Activated CD4-positive, alpha-beta T cell treated with anti-CD3 and anti-CD28 coated beads for 48 hours (primary cell): ENCODE measurements at places on chromosomes 3 and 15.

DNA sequence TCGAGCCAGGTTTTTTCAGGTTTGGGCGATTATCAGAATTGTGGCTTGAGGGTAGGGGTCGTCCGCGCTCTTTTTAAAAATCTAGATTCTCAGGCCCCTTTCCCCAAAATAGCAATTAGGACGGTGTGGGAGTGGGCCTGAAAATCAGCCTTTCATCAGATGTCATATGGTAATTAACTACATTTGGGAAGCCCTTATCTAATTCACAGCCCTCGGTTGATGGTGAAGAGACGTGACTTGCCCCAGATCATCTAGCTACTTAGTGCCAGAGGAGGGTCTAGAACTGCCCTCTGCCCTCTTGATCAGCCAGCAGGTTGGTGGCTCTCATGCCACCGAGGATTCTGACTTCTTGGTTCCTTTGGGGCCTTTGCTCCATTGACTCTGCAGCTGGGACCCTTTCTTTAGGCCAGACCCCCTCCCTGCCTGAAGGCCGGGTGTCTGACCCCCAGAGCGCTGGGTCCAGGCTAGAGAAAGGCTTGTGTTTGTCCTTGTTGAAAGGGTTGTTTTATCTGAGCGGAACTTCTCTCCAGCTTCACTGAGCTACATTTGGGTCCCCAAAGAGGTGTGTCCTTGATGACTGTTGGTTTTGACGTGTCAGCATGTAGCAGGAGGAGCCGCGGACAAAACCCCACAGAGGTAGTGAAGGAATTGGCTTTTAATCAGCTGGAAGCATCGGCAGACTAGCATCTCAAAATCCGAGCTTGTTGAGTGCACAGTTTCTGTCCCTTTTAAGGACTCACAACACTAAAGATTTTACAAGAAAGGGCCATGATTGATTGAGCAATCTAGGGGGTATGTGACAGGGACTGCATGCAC is 857 bp downstream of the AEN start:
- peak; percentile 65 for DNase-seq

- no peak for DNase-seq
Measured at GRCh38 chr3:68136411-68136810, 482.0 kb upstream of the SUCLG2 start.

DNA sequence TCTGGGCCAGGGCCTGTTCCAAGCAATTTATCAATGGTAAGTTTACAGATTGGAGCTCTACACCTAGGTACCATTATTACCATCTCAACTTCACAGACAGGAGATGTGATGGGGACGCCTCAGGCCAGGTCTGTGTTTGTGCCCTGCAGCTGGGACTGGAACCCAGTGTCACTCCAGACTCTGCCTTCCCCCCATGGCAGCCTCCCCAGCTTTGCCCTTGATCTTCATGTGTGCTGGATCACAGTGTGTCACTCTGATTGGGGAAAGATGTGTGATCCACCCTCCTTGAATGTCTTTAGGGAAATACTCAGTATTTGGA is 59.6 kb downstream of the MGLL start:
- no peak for DNase-seq

DNA sequence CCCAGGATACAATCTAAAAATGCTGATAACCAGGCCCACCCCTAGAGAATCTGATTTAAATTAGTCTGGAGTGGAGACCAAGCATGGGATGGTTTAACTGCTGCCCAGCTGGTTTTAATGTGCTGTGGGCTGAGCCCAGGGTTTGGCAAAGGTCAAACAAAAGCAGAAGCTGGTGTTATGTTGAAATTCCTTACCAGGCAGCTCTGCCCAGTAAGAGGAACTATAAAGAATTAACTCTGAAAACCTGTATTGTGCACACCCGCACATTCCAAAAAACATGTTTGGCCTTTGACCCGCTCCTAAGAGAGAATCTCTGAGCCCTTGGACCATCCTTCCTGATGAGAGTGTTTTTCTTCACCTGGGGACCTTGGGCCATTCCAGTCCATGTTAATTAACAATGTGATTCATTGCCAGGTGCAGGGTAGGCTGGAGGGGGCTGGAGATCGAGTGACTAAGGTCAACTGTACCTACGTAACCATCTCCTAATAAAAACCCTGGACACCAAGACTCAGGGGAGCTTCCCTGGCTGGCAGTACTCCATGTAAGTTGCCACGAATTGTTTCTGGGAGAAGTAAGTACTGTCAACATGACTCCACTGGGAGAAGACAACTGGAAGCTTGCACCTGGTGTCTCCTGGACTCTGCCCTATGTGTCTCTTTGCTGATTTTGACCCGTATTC is 10.9 kb downstream of the CCDC13 start:
- no peak for DNase-seq

GRCh38 chr3:3666664-3667063 is 132.6 kb upstream of the LRRN1 start:
- DNase-seq = peak; percentile 2

DNA sequence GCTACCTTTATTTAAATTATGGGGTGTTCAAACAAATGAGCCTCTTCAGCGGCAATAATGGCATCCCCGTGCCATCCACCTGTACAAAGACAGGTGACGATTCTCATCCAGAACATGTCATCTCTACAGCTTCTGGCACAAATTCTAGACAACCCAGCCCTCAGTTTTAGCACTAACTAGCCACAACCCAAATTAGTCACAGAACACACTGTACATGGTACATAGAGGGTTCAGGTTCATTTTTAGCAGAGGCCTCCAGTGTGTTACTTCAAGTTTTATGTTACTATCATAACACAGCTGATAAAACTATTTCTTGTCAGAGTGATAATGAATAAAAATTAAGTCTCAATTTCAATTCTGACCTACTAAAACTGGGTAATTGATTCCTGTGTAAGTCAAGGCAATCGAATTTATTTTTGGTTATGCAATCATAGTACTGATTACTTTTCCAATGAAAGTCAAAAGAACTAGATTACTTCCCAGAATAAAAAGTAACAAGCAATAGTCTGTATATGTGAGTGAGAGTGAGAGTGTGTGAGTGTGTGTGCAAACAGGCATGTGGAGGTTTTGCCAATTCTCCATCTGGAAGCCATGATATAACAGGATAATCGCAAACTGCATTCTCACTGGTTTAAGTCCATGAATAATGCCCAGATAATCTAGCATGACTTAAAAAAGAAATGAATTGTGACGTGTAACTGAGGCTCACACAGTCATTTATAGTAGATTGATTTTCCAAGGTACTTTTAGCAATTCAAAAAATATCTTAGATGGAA is 37.4 kb downstream of the SHQ1 start:
- no peak for DNase-seq

DNA sequence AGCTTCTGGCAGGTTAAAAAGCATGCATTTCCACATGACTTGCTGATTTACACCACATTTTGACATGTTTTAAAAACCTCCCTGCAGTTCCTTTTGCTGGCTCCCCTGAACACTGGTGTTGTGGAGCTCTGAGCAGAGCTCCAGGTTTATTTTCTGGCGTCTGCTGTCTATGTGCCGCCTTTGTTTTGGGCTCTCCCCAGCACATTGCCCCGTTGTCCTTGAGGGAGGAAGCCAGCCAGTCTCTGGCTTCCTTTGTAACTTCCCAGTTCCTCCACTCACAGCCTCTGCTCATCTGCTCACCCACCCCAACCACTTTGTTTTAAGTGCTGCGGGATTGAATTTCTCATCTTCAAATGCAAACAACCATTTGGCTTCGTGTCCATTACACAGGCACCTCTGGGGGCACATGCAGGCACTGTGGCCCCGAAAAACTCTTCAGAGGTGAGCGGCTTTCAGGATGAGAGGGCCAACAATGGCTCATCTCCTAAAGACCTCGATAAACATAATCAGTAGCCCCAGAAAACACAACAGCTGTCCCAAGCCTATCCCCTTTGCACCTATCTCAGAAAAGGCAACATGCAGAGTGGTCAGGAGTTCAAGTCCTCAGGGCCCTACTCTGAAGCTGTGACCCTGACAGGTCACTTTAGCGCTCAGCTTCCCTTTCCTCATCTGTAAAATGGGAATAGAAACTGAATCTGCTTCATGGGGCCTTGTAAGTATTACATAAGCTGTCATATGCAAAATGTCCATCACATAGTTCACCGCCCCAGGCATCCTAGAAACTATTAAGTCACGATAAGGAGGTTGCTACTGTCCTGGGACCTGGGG is 1.3 kb upstream of the MEF2A start:
- DNase-seq = no peak

DNA sequence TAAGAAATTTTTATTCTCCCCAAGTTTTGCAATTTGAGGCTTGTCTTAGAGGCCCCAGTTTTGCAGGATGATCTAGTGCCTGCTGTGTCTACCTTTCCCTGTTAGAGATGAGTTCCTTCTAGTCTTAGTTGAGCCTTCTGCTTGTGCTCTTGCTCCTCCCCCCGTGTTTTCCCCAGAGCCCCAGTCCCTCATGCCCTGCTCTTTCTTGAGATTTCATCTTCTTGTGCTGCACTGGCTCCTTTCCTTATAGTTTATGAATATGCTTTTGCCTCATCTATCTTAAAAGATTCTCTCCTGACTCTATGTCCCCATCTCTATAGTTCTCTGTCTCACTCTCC is 4.7 kb downstream of the GAP43 start:
- DNase-seq = no peak

GRCh38 chr3:39011191-39011736 is 40.5 kb downstream of the SCN11A start:
- no peak for DNase-seq

- DNase-seq = no peak
Measured at GRCh38 chr3:138033202-138033691, 23.3 kb downstream of the CLDN18 start.

GRCh38 chr3:114880078-114880477 is 267.0 kb downstream of the ZBTB20 start:
- no peak for DNase-seq

- no peak for DNase-seq
Measured at GRCh38 chr3:115062009-115062408, 85.1 kb downstream of the ZBTB20 start.
